ENCODE measurements at places on chromosomes 3 and 15. TPM values are rescaled to one million over a fixed set of nuclear protein-coding genes. Genes with fewer than 3 reads are reported as not detected.

The HDC gene
- polyA plus RNA-seq, result 2.1 TPM

The NAALADL2 gene
- polyA plus RNA-seq, result 0.68 TPM

The GRAMD1C gene
- polyA plus RNA-seq, result 8.6 TPM

The IGDCC3 gene
- polyA plus RNA-seq, result 0.50 TPM

The BRK1 gene
- 222 TPM for polyA plus RNA-seq

The LRTM1 gene
- 0.62 TPM for polyA plus RNA-seq

The MYLK gene
- polyA plus RNA-seq, result 11.5 TPM

DNA sequence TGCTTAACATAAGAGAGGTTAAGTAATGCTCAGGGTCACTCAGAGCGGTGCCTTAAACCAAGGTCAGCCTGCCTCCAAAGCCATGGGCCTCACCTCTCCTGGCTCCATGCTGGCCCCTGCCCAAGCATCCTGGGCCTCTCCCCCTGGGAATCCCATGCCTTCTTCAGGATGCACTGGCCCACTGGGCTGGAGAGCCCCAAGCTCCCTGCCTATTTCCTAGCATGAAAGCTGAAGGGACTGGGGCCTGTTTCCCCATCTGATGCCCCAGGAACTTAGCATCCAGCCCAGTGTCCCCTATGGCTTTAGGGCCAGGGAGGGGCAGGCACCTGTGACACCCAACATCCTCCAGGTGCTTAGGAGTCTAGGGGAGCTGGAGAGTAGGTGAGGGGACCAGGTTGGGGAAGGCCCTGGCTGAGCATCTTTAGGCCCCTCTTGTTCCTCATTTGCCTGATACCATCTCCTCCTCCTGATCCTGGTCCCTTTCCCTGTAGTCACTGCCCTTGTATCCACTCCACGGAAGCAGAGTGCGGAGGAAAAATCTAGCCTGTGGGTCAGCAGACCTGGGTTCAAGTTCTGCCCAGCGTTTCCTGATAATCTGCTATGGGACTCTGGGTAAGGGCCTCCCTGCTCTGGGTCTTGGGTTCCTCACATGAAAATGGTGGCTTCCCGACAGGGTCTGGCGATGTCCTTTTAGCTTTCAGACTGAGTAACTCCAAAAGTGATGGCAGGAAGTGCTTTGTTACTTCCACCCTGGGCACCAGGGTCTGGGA lies 28.6 kb downstream of the EHD4 start:
- no peaks in the 10 kb centered on the region for H3K27me3 ChIP-seq

GRCh38 chr15:94370206-94370935 lies 139.0 kb downstream of the MCTP2 start:
- DNase-seq, result no peak
- no peaks in the 10 kb centered on the region for H3K27me3 ChIP-seq
- H3K36me3 ChIP-seq, result no peaks in the 10 kb centered on the region
- no peaks in the 10 kb centered on the region for H3K4me1 ChIP-seq
- no peak overlapping the region for H3K4me3 ChIP-seq
- no peak overlapping the region for H3K27ac ChIP-seq

- peaks cover 66% of the 10 kb centered on the region for H3K36me3 ChIP-seq
- H3K4me1 ChIP-seq, result peaks cover 72% of the 10 kb centered on the region
Measured at GRCh38 chr15:40097096-40097967, 11.3 kb downstream of the BMF start.

DNA sequence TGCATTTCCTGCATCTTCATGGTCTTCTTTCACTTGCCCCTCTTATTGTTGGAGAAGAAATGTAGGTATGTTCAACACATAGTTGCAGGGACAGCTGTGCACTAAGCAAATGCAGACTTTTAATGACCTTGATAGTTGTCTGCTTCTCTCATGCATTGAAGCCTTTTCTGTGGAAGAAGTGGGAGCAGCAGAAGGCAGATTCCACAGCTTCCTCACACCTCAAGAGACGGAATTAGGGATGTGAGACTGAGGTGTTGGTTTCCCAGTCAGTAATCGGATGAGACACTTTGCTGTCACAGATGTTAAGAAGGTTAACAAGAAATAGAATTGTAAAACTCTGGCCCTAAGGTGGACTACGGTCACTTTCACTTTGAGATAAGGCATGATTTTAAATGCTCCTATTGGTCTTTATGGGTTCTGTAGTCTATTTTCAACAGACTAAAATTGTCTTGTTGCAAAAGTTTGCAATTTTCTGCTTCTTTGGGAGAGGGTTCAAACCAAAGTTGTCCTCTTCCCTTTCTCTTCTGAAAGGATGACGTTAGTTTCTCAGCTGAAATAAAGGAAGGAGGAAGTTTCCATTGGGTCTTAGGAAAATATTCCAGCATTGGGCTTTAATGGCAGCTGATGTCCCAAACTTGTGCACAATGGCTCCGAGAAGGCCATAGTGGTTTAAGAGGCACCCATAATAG lies 117.4 kb downstream of the LPP start:
- peaks cover 4% of the 10 kb centered on the region for H3K4me1 ChIP-seq
- DNase-seq, result no peak
- no peaks in the 10 kb centered on the region for H3K27me3 ChIP-seq
- H3K27ac ChIP-seq, result no peak overlapping the region
- no peak overlapping the region for H3K4me3 ChIP-seq
- no peaks in the 10 kb centered on the region for H3K36me3 ChIP-seq

- no peak overlapping the region for H3K4me3 ChIP-seq
- H3K4me1 ChIP-seq, result no peaks in the 10 kb centered on the region
- H3K36me3 ChIP-seq, result no peaks in the 10 kb centered on the region
- H3K27ac ChIP-seq, result no peak overlapping the region
Measured at GRCh38 chr3:152672320-152672649, 162.6 kb upstream of the P2RY1 start.

DNA sequence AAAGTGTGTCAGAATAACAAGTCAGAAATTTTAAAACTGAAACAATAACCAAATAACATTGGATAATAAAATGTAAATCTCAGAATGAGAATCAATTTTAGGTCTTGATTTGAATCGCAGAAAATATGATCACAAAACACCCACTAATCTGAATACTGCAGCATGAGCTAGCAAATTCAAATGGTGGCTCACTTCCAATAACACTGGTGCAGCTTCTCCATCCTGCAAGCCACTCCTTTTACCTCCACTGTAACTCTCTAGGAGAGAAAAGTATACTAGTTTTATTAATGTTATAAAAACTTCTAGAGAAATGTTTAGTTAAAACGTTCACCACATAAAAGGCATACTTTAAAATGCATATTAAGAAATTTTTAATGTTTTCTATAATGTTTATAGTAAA lies 30.4 kb downstream of the UBE3A start:
- no peaks in the 10 kb centered on the region for H3K27me3 ChIP-seq
- H3K4me1 ChIP-seq, result no peaks in the 10 kb centered on the region

DNA sequence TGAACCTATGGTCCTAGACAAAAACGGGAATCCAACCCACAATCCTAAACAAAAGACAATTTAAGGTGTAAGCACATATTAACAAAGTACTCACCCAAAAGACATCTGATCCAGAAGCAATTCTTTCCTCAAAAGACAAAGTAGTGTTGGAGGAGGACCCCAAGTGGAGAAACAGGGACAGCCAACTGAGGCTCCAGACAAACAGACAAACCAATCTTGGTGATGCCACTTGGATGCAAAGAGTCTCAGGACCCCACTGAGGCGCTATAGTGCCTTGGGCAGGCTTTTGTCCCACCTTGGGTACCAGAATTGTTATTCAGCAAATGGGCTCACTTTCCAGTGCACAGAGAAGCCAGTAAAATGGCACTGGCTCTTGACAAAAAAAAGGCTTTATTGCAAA lies 613.8 kb downstream of the DIPK2A start:
- H3K4me3 ChIP-seq, result no peak overlapping the region
- H3K27me3 ChIP-seq, result no peaks in the 10 kb centered on the region
- no peak overlapping the region for H3K27ac ChIP-seq
- no peaks in the 10 kb centered on the region for H3K36me3 ChIP-seq
- DNase-seq, result no peak

DNA sequence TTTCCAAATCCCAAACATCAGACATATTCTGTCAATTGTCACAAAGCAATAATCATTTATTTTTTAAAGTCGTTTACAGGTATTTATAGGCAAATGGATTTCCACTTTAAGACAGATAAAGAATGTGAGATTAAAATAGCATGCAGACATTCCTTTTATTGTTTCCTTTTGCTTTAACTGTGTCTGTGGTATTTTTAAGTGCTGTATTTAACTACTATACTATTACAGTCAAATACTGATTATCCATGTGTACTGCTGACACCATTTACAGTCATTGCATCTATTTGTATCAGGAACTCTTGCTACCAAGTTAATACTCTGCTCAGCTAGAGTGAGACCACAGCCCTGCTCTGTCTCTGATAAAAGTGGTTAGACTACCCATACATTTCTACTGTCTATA lies 12.8 kb upstream of the CEP152 start:
- no peaks in the 10 kb centered on the region for H3K4me1 ChIP-seq
- H3K27ac ChIP-seq, result no peak overlapping the region
- DNase-seq, result no peak
- no peak overlapping the region for H3K4me3 ChIP-seq

- H3K36me3 ChIP-seq, result no peaks in the 10 kb centered on the region
- H3K4me3 ChIP-seq, result no peak overlapping the region
- DNase-seq, result no peak
- H3K27me3 ChIP-seq, result no peaks in the 10 kb centered on the region
- no peak overlapping the region for H3K27ac ChIP-seq
Measured at GRCh38 chr3:106810300-106810875, 566.9 kb upstream of the CCDC54 start.

- H3K4me3 ChIP-seq, result no peak overlapping the region
- H3K27ac ChIP-seq, result no peak overlapping the region
- H3K4me1 ChIP-seq, result peaks cover 7% of the 10 kb centered on the region
- H3K27me3 ChIP-seq, result no peaks in the 10 kb centered on the region
- no peak for DNase-seq
- no peaks in the 10 kb centered on the region for H3K36me3 ChIP-seq
Measured at GRCh38 chr3:122940628-122941086, 86.9 kb downstream of the SEMA5B start.

DNA sequence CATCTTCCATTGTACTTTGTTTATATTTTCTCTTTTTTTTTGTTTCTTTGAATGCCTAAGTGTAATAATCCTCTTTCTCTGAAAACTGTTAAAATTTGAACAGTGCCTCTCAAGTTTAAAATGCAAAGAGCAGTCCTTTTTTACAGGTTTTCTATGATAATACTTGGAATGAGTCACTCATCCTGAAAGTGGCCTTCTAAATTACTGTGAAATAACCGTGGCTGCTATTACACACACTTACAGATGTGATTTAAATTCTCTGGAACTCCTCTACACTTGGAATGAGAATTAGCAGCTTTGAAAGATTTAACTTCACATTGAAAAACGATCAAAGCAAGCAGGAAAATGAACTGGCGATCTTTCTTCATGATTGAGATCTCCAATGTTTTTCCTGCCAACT lies 105.9 kb downstream of the ROBO1 start:
- no peaks in the 10 kb centered on the region for H3K36me3 ChIP-seq
- no peak for DNase-seq
- no peaks in the 10 kb centered on the region for H3K4me1 ChIP-seq
- H3K4me3 ChIP-seq, result no peak overlapping the region
- H3K27me3 ChIP-seq, result no peaks in the 10 kb centered on the region

DNA sequence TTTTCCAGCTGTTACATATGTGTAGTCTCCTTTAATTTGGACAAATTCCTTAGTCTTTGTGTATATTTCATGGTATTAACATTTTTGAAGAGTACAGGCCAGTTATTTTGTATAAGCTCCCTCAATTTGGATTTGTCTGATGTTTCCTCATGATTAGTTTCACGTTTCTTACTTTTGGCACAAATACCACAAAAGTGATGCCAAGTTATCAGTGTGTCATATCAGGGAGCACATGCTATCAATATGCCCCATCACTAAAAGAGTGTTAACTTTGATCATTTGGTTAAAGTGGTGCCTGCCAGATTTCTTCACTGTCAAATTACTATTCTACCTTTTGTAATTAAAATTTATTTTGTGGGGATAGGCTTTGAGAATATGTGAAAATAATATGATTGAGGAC lies 14.6 kb downstream of the PCNP start:
- H3K4me3 ChIP-seq, result no peak overlapping the region
- no peak for DNase-seq
- H3K27me3 ChIP-seq, result no peaks in the 10 kb centered on the region
- peaks cover 9% of the 10 kb centered on the region for H3K36me3 ChIP-seq
- no peaks in the 10 kb centered on the region for H3K4me1 ChIP-seq

DNA sequence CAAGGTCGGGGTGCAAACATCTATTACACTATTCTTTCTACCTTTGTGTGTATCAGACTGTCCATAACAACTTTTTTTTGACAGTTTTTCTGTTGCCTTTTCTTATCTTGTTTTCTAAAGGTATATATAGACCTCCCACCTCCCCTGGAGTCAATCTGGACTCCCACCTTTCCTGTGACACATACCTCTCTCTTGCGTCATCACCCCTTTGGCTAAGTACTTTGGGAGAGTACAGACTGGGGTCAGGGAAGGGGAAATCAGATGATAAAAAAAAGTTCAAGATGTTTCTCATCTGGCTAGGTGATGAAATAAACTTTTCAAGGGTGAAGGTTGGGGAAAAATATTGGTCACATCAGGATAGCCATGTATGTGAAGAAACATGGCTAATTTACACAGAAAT lies 17.2 kb downstream of the TSPAN3 start:
- H3K27me3 ChIP-seq, result no peaks in the 10 kb centered on the region
- no peak overlapping the region for H3K27ac ChIP-seq
- no peak for DNase-seq
- H3K4me3 ChIP-seq, result no peak overlapping the region

- no peak for DNase-seq
- H3K4me1 ChIP-seq, result no peaks in the 10 kb centered on the region
- H3K27me3 ChIP-seq, result no peaks in the 10 kb centered on the region
- no peak overlapping the region for H3K4me3 ChIP-seq
Measured at GRCh38 chr3:48960841-48961413, 29.1 kb upstream of the P4HTM start.

GRCh38 chr15:80942266-80942665 lies 47.4 kb downstream of the MESD start:
- H3K27me3 ChIP-seq, result no peaks in the 10 kb centered on the region
- no peak overlapping the region for H3K4me3 ChIP-seq
- no peak overlapping the region for H3K27ac ChIP-seq
- H3K36me3 ChIP-seq, result peaks cover 51% of the 10 kb centered on the region

DNA sequence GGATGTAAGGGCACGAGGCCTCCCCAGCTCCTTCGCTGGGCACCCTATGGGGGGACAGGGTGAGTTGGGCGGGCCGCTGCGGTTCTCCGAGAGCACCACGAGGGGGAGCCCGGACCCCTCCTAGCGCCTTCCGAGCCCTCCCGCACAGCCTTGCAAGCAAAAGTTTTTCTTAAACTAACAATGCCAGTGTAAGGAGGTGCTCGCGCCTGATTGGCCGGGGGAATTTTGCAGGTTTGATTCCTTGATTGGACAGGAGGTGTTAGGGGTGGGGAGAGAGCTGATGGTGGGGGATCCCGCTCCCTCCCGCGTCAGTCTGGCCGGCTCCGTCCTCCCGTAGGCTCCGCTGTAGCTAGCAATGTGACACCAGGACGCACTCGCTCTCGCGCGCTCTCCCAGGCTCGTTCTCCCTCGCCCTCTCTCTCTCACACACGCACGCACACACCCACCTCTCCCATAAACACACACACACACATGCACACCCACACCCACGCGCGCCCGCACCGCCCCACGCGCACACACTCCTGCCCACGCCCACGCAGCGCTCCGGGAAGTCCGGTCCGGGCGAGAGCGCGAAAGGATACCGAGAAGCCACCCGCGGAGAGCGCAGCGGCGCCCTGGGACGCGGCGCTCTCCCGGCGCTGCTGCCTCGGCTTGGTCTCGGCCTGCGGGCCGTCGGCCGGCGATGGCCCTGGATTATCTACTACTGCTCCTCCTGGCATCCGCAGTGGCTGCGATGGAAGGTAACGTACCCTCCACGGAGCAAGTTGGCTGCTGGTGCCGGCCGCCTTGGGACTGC lies at the start of gene EPHB1:
TSS of gene EPHB1 (plus strand) at position 311 of the 796 bp plus-strand sequence.
- H3K4me1 ChIP-seq, result peaks cover 3% of the 10 kb centered on the region
- no peak within 1 kb of the TSS for H3K27ac ChIP-seq
- peak; percentile 41 for DNase-seq
- no peaks in the 10 kb centered on the region for H3K36me3 ChIP-seq
- H3K4me3 ChIP-seq, result peak within 1 kb of the TSS; percentile 37
- peaks cover 42% of the 10 kb centered on the region for H3K27me3 ChIP-seq

Measured in thymus (tissue), 14 donors.